ENCODE measurements at places on chromosomes 11 and 22.
A peak's percentile ranks its signal among the peaks of the same experiment; 100 is the strongest.

GRCh38 chr11:129819237-129819636 lies 3.6 kb downstream of the TMEM45B start:
- DNase-seq, result no peak

GRCh38 chr22:37032134-37032534 lies 12.6 kb downstream of the MPST start:
- DNase-seq, result no peak

GRCh38 chr11:61954106-61954850 lies 4.1 kb downstream of the BEST1 start:
- no peak for DNase-seq

DNA sequence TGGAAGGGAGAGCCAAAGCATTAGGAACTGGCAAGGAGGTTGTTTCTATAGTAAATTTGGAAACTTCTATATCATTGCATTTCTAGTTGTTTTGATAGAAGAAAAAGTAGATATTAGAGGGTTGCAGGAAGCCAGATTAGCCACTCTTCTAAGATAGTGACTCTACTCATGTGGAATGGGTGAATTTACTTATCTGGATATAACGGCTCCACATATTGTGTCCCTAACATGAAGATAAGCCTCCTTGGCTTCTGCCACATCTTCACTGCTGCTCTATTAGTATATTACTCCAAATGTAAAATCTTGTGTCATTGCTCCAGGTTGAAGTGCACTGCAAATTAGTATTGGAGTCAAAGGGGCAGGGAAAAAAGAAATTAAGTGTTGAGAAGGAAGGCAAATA lies 283.3 kb downstream of the CASP12 start:
- no peak for DNase-seq

DNA sequence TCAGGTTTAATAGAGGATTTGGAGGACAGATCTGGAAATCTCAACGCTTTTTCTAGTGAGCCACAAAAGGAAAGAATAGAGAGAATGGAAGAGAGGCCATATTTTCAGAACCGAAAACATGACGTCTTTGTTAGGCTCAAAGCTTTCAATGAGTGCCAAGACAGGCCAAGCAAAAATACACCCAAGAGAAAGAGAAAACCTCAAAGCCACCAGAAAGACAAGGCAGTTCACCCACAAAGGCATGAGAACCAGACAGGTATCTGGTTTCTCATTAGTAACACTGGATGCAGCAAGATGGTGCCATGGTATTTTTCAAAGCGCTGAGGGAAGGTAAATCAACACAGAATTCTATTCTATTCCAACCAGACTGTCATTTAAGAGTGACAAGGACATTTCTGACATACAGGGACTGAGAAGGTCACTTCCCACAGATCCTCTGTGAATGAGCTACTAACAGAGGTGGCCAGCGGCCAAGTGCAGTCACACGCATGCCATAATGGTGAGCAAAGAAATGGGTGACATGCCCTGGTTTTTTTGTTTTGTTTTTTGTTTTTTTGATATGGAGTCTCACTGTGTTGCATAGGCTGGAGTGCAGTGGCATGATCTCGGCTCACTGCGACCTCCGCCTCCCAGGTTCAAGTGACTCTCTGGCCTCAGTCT lies 41.9 kb downstream of the TOLLIP start:
- DNase-seq, result no peak

DNA sequence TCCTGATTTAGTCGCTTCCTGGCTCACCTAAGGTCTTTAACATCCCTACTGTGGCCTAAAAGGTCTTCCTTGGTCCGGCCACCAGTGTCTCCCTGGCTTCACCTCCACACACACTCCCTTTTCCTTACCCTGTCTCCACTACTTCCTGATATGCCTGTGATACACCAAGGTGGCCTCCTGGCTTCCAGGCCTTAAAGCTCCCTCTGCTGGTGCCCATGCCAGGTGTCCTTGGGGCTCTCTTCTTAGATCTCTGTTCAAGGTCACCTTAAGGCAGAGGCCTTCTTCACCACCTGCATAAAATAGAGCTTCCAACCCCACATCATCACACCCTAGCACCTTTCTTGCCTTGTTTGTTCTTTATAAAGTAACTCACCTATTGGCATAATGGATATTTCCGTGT lies 787.7 kb downstream of the NTM start:
- DNase-seq, result peak; percentile 42

Data from NCI-H774 (cell line).